ENCODE measurements at places on chromosomes 13 and 19. TPM values are rescaled to one million over a fixed set of nuclear protein-coding genes. Genes with fewer than 3 reads are reported as not detected.

GRCh38 chr19:17570791-17571190 is 15.3 kb downstream of the COLGALT1 start:
- DNase-seq: no peak
- H3K27me3 ChIP-seq: no peaks in the 10 kb centered on the region
- no peaks in the 10 kb centered on the region for H3K4me1 ChIP-seq
- peaks cover 85% of the 10 kb centered on the region for H3K36me3 ChIP-seq
- H3K4me3 ChIP-seq: no peak overlapping the region
- no peak overlapping the region for H3K27ac ChIP-seq

GRCh38 chr19:7706188-7706954 is 4.4 kb upstream of the FCER2 start:
- DNase-seq: no peak
- H3K36me3 ChIP-seq: no peaks in the 10 kb centered on the region
- peaks cover 38% of the 10 kb centered on the region for H3K27me3 ChIP-seq
- no peak overlapping the region for H3K4me3 ChIP-seq
- no peak overlapping the region for H3K27ac ChIP-seq

DNA sequence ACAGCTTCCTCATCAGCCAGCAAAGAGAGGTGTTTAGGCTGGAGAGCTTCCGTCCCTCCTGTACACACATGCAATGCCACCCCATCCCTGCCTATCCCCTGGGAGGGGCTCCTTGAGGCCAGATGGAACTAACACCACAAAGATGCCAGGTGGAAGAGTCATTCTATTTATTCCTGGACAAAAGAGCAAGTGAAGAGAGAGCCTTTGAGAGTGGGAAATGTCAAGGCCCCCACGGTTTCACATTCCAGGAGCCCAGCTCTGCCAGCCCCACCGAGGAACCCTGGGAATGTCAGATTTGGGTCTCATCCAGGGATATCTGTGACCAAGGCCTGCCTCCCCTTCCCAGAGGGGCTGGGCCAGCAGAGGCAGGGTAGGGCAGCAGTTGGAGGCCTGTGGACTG is 30.8 kb upstream of the IGFL1 start:
- H3K27me3 ChIP-seq: no peaks in the 10 kb centered on the region
- no peaks in the 10 kb centered on the region for H3K36me3 ChIP-seq
- H3K27ac ChIP-seq: peak overlapping the region; percentile 65
- no peak overlapping the region for H3K4me3 ChIP-seq

- H3K27ac ChIP-seq: no peak overlapping the region
- no peaks in the 10 kb centered on the region for H3K4me1 ChIP-seq
- H3K4me3 ChIP-seq: no peak overlapping the region
- H3K27me3 ChIP-seq: no peaks in the 10 kb centered on the region
- DNase-seq: no peak
These were observed 58.2 kb downstream of the ESD start for GRCh38 chr13:46738766-46739165.

ZNF506 gene
- total RNA-seq: 2.5 TPM

DNA sequence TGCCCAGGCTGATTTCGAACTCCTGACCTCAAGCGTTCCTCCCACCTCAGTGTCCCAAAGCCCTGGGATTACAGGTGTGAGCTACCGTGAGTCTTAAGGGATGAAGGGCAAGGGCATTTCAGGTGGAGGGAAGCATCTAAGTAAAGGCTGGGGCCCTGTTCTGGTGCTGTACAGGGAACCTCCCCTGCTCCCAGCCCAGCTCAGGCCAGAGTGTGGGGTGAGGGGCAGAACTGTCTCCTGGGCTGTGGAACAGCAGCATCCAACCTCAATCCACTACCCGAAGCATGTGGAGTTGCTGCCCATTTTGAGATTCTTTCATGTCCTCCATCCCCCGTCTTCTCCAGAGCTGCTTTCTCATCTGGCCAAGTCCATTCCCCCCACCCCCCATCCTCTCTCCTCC is 105.3 kb downstream of the SIPA1L3 start:
- no peak overlapping the region for H3K4me3 ChIP-seq
- H3K36me3 ChIP-seq: peaks cover 10% of the 10 kb centered on the region
- DNase-seq: no peak
- no peak overlapping the region for H3K27ac ChIP-seq

DNA sequence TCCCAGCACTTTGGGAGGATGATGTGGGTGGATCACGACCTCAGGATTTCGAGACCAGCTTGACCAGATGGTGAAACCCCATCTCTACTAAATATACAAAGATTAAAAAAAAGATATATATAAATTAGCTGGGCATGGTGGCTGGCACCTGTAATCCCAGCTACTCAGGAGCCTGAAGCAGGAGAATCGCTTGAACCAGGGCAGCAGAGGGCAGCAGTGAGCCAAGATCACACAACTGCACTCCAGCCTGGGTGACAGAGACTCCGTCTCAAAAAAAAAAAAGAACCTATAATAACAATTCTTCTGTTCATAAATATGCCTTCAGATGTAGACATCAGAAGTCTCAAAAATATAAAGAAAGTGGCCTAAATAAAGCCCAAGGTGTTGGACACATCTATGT is 7.6 kb downstream of the ZNF737 start:
- no peak overlapping the region for H3K4me3 ChIP-seq
- H3K36me3 ChIP-seq: no peaks in the 10 kb centered on the region
- H3K27me3 ChIP-seq: no peaks in the 10 kb centered on the region
- no peak overlapping the region for H3K27ac ChIP-seq
- H3K4me1 ChIP-seq: no peaks in the 10 kb centered on the region

DNA sequence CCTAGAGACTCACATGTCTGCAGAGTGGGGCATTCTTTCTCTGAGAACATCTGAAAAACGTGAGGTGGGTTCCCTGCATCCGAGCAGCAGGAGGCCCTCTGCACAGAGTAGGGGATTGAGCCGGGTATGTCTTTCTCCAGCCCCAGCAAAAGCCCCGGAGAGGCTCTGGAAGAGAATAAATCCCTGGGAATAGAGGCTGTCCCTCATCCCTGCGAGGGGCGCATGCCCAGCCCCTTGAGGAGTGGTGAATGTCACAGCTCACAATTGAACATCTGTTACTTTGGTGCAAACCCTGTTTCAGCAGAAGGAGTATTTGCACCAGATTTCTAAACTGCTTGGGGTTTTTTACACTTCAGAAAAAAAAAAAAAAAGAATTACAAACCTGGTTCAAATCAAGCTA is 164.6 kb downstream of the FGF14 start:
- no peak overlapping the region for H3K27ac ChIP-seq
- H3K4me1 ChIP-seq: peaks cover 12% of the 10 kb centered on the region
- DNase-seq: no peak
- no peak overlapping the region for H3K4me3 ChIP-seq

- no peak overlapping the region for H3K4me3 ChIP-seq
- H3K4me1 ChIP-seq: no peaks in the 10 kb centered on the region
- H3K36me3 ChIP-seq: no peaks in the 10 kb centered on the region
- H3K27me3 ChIP-seq: no peaks in the 10 kb centered on the region
- DNase-seq: no peak
These were observed 477.3 kb downstream of the TSHZ3 start for GRCh38 chr19:30871979-30872378.

CALR3 gene
- total RNA-seq: not detected

GRCh38 chr13:35566340-35566739 is 89.9 kb upstream of the MAB21L1 start:
- no peaks in the 10 kb centered on the region for H3K4me1 ChIP-seq
- no peak overlapping the region for H3K4me3 ChIP-seq
- no peak for DNase-seq
- H3K36me3 ChIP-seq: peaks cover 6% of the 10 kb centered on the region
- no peak overlapping the region for H3K27ac ChIP-seq

DNA sequence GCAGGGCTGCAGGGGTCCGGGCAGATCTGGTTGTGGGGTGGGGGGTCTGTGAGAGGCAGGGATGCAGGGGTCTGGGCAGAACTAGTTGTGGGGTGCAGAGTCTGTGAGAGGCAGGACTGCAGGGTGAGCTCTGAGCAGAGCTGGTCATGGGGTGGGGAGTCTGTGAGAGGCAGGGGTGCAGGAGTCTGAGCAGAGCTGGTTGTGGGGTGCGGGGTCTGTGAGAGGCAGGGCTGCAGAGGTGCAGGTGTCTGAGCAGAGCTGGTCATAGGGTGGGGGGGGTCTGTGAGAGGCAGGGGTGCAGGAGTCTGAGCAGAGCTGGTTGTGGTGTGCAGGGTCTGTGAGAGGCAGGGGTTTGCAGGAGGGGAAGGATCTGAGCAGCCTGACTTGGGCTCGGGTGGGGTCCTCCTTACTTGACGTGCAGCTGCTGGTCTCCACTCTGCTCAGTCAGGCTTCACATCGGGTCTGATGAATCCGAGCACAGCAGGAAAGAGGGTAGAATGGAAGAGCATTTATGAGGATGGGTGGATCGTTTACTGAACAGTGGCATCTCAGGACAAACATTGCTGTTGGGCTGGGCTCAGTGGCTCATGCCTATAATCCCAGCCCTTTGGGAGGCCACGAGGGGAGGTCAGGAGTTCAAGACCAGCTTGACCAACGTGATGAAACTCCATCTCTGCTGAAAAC is 31.2 kb downstream of the IGFL2 start:
- no peak overlapping the region for H3K27ac ChIP-seq
- H3K36me3 ChIP-seq: no peaks in the 10 kb centered on the region
- H3K4me1 ChIP-seq: peaks cover 42% of the 10 kb centered on the region

DNA sequence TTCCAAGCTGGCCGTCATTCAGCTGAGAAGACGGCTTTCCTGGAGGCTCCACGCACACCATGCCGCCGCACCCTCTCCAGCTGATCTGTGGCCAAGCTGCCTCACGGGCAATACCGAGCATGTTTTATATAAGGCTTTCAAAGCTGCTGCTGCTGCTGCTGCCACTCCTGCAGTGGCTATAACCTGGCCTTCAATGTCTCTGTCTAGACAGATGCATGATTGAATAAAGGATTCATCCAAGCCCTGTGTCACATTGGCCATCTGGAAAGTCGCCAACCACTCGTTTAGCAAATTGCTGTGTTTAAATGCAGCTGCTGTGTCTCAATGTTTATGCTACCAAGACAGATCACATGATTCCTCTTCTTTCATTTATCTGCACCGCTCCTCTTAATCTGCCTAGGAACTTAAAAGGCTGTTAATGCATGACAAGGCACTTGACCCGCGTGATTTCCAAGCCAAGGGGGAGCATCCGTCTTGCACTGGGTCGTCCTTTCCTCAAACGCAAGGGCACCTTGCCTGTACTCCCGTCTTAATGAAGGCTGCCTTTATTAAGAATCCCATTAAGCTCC is 114.3 kb downstream of the TEX26 start:
- no peak for DNase-seq
- H3K27ac ChIP-seq: no peak overlapping the region
- H3K36me3 ChIP-seq: no peaks in the 10 kb centered on the region
- peaks cover 15% of the 10 kb centered on the region for H3K4me1 ChIP-seq
- H3K4me3 ChIP-seq: no peak overlapping the region
- no peaks in the 10 kb centered on the region for H3K27me3 ChIP-seq

CTXN1 gene
- 5.2 TPM for total RNA-seq

- no peaks in the 10 kb centered on the region for H3K36me3 ChIP-seq
- no peak overlapping the region for H3K27ac ChIP-seq
- peaks cover 5% of the 10 kb centered on the region for H3K27me3 ChIP-seq
- DNase-seq: no peak
- H3K4me3 ChIP-seq: no peak overlapping the region
- no peaks in the 10 kb centered on the region for H3K4me1 ChIP-seq
These were observed 66.8 kb downstream of the SOX1 start for GRCh38 chr13:112133499-112134390.

GRCh38 chr13:112260108-112261055 is 115.8 kb upstream of the SPACA7 start:
- no peaks in the 10 kb centered on the region for H3K4me1 ChIP-seq
- DNase-seq: no peak
- no peak overlapping the region for H3K4me3 ChIP-seq
- H3K27me3 ChIP-seq: no peaks in the 10 kb centered on the region

DNA sequence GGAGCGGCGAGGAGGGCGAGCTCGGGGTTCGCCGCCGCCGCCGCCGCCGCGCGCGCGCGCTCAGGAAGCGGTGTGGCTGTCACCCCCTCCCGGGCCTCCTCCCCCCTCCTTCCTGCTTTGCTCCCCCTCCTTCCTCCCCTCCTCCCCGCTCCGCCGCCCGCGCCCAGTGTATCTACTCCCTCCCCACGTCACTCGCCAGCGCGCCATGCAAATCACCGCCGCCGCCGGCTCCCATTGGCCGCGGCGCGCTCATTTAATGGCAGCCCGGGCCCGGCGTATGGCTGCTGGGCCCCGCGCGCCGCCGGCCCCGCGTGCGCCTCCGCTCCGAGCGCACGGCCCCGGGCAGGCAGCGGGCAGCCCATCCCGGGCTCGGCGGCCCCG is 335 bp upstream of the SOX1 start:
- no peaks in the 10 kb centered on the region for H3K27me3 ChIP-seq
- H3K4me1 ChIP-seq: no peaks in the 10 kb centered on the region
- peaks cover 6% of the 10 kb centered on the region for H3K36me3 ChIP-seq
- no peak for DNase-seq
- no peak overlapping the region for H3K4me3 ChIP-seq

FGF21 gene
- 0.93 TPM for total RNA-seq

FFAR3 gene
- not detected for total RNA-seq

DNA sequence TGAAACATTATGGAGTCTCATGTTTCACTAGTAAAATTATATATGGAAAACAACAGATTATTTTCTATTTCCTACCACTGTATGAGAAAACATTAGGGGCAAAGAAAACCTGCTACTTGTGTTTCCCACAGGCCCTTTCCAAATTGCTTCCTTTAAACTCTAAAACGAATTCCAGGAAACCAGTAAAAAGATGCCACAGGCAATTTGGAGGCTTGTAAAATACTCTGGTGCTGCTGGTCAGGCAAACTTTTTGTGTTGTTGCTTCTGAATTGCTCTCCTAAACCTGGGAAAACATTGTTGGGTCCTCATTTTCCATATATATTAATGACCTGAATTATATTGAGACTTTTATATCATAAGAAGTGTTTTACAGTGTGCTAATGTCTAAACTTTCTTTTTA is 141.5 kb downstream of the TDRD3 start:
- H3K4me1 ChIP-seq: no peaks in the 10 kb centered on the region
- H3K36me3 ChIP-seq: no peaks in the 10 kb centered on the region
- no peak overlapping the region for H3K27ac ChIP-seq
- no peak for DNase-seq
- no peak overlapping the region for H3K4me3 ChIP-seq
- no peaks in the 10 kb centered on the region for H3K27me3 ChIP-seq

GRCh38 chr19:39502640-39503417 is 4.1 kb downstream of the DLL3 start:
- H3K27ac ChIP-seq: no peak overlapping the region
- no peaks in the 10 kb centered on the region for H3K36me3 ChIP-seq
- peaks cover 7% of the 10 kb centered on the region for H3K4me1 ChIP-seq
- H3K4me3 ChIP-seq: no peak overlapping the region

KLK14 gene
- 0.30 TPM for total RNA-seq

ADAT3 gene
- 6.9 TPM for total RNA-seq

DNA sequence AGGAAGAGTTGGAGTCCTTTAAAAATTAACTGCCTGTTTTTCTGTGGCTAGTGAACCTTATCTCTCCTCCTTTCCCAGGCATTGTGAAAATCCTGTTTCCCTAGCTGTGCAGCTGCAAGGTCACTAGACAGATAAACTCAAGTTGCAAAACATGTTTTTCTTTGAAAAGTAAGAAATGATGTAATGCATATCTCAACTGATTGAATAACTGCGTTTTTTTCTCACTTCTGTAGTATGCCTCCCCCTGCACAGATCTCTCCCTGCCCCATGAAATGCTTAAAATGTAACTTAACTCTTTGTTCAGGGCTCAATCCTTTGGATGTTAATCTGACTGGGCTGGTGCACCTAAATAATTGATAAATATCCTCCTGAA is 27.7 kb upstream of the CYSLTR2 start:
- no peak overlapping the region for H3K27ac ChIP-seq
- H3K4me1 ChIP-seq: no peaks in the 10 kb centered on the region
- no peaks in the 10 kb centered on the region for H3K36me3 ChIP-seq
- no peak overlapping the region for H3K4me3 ChIP-seq
